ENCODE measurements at places on chromosomes 2 and 18. TPM values are rescaled to one million over a fixed set of nuclear protein-coding genes. Genes with fewer than 3 reads are reported as not detected.
A peak's percentile ranks its signal among the peaks of the same experiment; 100 is the strongest.

DNA sequence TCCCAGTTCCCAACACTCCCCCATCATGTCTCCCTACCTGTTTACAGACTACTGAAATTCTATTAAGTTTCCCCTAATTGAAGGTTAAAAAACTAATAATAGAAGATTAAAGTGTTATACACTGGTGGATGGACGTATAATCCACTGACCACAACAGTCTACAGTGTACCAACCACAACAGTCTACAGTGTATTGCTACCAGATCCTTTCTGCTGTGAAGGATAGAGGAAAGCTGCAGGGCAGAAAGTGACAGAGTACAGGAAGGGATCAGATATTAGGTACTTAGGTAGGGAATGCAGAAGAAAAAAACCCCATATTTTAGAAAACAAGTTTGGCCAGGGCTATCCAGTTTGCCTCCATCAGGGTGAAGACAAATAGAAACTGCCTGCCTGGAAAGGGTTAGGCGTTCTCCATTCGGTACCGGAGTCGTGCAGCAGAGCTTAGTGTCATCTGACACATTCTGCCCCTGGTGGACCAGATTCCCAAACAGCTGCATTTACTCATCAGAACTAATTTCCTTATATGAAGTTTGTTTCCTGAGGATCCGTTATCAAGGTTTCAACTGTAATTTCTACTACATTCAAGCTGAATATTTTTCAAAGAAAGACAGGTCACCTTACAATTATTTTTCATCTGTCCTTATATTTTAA, 49.9 kb downstream of the KLF7 start:
- no peak overlapping the region for H3K27ac ChIP-seq
- H3K4me3 ChIP-seq, result no peak overlapping the region
- H3K4me1 ChIP-seq, result peaks cover 4% of the 10 kb centered on the region
- peak; percentile 63 for DNase-seq
- peaks cover 10% of the 10 kb centered on the region for H3K36me3 ChIP-seq

DNA sequence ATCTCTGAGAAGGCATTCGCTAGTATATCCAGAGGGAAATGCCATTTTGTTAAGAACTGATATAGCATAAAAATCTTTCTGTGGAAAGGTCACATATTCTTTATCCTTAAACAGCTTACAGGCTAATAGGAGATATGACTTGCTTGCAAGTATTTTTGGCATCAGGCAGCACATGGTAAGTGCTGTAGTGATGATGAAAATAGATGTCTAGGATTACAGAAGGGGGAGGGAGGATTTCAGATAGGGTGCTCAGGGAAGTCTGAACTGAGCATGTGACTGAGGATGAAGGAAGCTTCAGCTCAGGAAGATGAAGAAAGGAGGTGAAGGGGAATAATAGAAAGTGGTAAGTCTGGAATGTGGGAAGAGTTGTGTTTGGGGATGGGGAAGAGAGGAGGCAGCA, 158.5 kb upstream of the NOSTRIN start:
- H3K4me1 ChIP-seq, result no peaks in the 10 kb centered on the region
- DNase-seq, result peak; percentile 63
- H3K27me3 ChIP-seq, result no peaks in the 10 kb centered on the region
- H3K36me3 ChIP-seq, result no peaks in the 10 kb centered on the region

- peak; percentile 13 for DNase-seq
- H3K4me3 ChIP-seq, result no peak overlapping the region
- no peak overlapping the region for H3K27ac ChIP-seq
- no peaks in the 10 kb centered on the region for H3K27me3 ChIP-seq
- no peaks in the 10 kb centered on the region for H3K36me3 ChIP-seq
These were observed 303.3 kb downstream of the GBX2 start for GRCh38 chr2:235864733-235865515.

DNA sequence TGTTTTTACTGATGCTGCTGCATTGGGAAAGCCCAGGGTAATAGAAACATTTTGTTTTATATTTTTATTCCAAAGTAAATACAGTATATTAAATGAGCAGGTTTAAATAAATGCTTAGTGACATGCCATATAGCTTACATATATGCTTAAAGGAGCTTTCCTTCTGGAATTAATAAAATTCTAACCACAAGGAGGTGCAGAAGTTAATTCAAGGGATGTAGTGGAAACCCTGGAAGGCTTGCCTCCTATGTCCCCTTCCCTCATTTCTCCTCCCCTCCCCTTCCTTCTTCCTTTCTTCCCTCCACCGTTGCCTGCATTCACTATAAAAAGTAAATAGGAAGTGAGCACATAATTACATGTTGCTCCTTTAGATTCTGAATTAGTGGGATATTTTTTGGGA, 96.3 kb downstream of the UBE2E3 start:
- DNase-seq, result no peak
- H3K4me3 ChIP-seq, result no peak overlapping the region
- peaks cover 3% of the 10 kb centered on the region for H3K4me1 ChIP-seq

GRCh38 chr2:27363933-27364332, 6.2 kb downstream of the EIF2B4 start:
- peaks cover 39% of the 10 kb centered on the region for H3K36me3 ChIP-seq
- H3K4me3 ChIP-seq, result no peak overlapping the region
- DNase-seq, result no peak
- no peaks in the 10 kb centered on the region for H3K27me3 ChIP-seq

The RAB6C gene
- total RNA-seq, result not detected

All from IMR-90 (cell line).